Stimulated activated CD8-positive, alpha-beta memory T cell treated with anti-CD3 and anti-CD28 coated beads, Interleukin-4, amount 100 ng/mL, for 4 hours (primary cell): ENCODE measurements at places on chromosomes 2 and 18.

GRCh38 chr18:60812921-60813320 is 440.3 kb upstream of the MC4R start:
- no peak for DNase-seq

DNA sequence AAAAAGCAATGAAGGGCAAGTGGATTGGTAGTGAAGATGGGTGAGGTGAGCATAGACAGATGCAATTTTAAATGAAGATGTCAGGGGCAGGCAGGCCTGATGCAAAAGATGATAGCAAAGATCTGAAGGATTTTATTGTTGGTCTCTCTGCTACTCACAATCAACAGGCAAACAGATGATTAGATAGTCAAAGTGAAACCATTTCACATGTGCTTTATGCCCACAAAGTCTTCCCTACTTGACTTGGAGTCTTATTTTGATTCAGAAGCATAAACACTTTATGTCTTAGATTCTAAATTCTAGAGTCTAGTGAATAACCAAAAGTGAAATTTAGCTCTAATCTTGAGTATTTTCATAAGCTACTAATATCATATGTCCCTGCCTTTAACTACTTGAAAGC is 153.8 kb upstream of the HNRNPA3 start:
- no peak for DNase-seq

GRCh38 chr2:149329489-149330126 is 779 bp upstream of the LYPD6 start:
- DNase-seq: no peak

DNA sequence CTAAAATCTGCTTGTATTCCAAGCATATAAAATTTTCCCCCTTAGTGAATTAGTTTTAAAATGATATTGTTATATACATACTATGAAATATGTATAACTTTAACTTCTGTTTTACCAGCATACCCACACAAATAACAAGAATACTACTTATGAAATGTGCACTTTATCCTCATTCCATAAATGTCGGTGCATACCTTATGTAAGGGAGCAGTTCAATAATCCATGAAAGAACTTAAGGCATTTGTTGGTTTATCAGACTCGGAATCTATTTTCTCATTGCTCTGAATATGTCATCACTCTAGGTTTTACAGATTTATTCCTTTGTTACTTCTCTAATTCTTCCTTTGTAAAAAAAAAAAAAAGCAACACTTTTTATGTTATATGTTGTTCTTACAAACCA is 12.5 kb upstream of the MFF start:
- no peak for DNase-seq

DNA sequence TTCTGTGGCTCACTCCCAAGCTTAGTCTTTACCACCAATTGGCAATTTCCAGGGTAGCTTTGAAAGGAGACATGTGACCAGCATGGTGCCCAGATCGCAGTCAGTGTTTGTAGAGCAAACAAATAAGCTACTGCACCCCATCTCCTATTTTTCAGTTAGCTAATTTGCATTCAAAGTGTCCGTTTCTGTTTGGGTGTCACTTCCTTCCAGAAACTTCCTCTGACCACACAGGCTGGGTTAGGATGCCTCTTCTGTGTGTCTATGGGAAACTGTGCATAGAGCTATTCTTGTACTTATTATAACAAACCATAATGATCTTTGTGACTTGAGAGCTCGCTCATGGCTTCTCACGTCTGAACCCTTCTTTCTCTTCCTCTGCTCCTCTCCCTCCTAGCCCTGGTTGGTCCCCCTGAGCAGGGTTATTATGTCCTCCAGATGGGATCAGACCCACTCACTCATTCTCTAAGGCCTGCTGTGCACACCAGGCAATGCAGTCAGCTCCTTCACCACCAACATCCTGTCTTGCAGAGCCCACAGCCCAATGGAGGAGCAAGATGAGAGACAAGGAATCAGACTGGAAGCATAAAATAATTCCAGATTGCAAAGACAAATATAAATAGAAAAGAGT is 101.2 kb upstream of the ALK start:
- DNase-seq: no peak

DNA sequence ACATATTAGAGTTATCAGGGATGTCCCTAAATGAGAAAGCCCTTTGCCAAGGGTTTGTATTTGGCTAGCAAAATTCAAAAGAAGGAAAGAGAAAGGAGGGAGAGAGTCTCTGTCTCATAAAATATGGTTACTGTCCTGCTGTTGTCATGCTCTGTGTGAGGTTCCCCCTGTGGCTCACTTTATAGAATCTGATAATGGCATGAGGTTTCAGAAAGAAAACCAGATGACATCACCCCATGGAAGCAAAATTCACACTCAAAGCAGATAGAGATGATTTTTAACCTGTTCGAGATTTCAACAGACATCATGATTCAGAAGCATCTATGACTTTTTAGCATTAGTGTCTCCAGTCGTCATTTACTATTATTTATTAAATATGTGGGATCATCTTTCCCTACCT is 165.0 kb upstream of the SESTD1 start:
- DNase-seq: no peak

GRCh38 chr2:226893216-226893615 is 57.4 kb downstream of the RHBDD1 start:
- no peak for DNase-seq

- no peak for DNase-seq
Measured at GRCh38 chr2:8065191-8065590, 616.7 kb upstream of the ID2 start.

- DNase-seq: no peak
Measured at GRCh38 chr18:48754993-48755473, 195.7 kb downstream of the SMAD7 start.

DNA sequence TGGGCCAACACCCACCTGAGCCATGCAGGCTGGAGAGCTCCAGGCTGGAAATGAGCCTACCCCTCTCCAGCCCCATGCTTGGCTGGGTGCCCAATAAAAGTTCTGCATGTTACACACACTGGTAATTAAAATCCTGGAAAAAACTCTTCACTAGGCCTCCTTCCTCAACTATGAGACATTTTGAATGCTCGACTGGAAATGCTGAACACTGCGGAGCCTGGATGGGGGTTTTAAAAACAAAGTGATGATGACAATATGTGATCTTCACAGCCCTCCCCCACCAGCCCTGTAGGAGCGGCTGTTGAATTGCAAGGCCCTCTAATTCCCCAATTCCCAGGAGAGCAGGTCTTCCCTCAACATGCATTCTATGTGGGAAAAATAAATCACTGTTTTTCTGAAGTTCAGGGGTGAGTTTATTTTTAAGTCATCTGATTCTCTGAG is 179.2 kb downstream of the TTC32 start:
- no peak for DNase-seq

DNA sequence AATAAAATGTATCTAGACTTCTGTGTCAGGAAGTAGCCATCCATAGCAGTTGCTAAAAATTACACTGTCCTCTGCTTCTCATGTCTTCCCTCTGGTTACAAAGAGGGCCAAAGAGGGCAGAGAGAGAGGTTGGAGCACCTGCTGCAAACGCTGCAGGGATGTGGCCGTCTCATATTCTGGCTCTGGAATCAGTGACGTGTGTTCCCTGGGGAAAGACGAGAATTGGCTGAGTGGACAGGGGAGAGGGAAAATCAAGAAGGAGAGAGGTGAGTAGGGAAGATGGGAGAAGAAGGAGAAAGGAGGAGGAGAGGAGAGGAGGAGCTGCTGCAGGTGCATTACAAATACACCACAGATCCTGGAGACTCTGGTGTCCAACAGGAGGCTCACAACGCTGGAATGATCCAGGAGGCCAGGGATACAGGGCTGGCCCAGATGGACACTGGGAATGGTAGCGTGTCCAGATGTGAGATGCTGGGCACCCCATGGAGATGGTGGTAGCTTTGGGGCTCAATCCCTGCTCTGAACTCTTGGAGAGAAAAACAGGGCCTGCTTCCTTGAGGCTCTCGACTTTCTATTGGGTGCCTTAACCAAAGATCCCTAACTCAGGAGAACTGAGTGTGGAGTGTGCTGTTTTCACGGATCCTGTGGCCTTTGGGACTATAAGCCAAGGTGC is 118.4 kb upstream of the PXDN start:
- no peak for DNase-seq

- DNase-seq: no peak
Measured at GRCh38 chr2:78202986-78203670, 681.0 kb upstream of the LRRTM4 start.

DNA sequence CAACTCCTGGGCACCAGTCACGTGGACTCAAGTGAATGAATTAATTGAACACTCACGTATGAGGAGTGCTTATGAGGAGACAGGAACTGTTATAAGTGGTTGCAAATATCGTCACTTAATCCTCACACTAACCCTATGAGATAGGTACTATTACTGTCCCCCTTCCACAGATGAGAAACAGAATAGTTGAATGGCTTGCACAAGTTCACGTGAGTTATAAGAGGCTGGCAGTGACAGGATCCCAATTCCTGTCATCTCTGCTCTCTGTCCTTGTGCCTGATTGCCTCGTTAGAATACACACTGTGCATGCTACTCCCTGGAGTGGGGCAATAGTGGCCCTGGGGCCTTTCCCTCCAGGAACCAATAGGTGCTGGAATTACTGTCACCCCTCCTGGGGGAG is 253.5 kb downstream of the DYSF start:
- no peak for DNase-seq

DNA sequence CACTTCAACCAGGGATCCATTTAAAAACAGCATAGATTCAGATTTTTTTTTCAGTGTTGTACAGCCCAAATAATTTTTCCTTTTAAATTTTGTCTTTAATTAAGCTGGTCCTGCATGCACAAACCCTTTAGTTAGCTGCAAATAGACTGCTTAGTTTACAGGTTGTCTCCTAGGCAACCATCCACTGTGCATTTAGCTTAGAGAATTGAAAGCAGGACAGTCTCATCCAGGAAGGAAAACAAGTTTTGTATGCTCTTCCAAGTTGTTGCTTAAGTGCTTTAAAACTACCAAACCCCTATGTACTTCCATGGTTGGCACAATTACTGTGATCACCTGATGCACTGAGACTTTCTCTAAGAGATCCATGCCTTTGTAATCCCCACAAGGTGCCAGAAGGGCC is at the start of gene MAP3K19:
MAP3K19 (minus strand) TSS at position 148 of the 400 bp plus-strand sequence. CDS start 22,800 bp downstream, outside the sequence.
- DNase-seq: no peak

DNA sequence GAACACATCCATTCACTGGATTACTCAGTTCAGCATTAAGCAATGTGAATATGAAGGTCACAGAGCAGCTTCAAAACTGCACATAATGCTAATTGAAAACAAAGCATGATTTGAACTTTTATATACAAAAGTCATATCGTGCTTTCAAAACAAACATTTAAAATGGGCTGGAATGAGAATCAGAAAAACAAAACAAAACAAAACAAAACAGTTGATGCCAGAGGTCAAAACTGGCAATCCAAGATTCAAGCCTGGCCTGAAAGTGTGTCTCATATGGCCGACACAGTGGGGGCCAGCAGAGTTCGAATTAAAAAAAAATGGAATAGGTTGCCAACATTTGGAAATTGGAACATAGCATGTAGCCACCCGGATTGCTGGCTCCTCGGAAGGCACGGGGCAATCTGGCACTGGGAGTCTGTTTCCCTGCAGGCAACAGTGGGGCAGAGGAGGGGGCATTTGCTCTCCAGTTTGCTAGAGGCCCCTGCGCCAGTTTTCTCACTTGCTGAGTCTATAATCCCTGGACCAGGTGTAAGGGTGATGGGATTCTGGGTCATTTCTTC is 294.4 kb downstream of the ZNF521 start:
- DNase-seq: no peak

DNA sequence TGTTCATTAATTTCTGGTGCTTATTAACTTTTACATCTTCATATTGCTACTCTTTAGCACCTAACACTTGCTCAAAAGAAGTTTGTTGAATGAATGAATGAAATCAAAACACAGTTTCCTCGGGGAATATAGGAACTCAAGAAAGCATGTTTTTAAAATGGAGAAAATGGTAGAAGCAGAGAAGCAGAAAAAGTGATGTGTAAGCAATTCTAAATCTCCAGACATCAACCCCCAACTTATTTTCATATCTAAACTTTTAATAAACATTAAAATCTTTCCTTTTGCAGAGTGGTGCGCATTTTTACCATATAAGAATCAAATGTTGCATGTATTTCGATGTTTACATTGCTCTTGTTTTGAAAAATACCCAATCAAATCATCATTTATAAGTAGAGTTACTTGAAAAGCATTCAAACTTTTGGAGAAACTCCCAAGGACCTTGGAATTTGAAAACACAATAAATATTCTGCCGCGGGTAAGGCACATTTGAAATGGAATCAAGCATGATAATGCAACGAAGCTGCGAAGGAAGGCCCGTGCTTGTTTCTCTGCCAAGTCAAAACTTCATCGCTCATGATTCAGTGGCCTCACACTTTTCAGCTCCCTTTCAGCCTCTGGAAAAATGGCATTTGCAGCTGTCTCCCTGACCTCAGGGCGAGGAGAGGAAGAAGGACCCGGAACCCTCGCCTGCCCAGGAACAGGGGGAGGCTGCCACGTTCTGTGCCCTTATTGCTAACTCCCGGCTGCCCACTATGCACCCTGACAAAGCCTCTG is 26.7 kb upstream of the SMIM21 start:
- DNase-seq: no peak

DNA sequence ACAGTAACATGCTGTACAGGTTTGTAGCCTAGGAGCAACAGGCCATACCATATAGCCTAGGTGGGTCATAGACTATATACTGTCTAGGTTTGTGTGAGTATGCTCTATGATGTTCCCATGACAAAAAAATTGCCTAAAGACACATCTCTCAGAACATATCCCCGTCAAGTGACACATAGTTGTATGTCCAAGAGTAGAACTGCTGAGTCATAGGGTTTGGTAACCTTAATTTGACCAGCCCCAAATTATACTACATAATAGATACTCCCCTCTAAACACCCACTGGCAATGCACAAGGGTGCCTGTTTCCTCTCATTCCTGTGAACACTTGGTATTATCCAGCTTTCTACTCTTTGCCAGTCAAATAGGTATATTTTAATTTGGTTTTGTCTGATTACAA is 161.6 kb downstream of the LCLAT1 start:
- DNase-seq: no peak

GRCh38 chr2:129803032-129803431 is 176.4 kb upstream of the RAB6C start:
- DNase-seq: no peak

DNA sequence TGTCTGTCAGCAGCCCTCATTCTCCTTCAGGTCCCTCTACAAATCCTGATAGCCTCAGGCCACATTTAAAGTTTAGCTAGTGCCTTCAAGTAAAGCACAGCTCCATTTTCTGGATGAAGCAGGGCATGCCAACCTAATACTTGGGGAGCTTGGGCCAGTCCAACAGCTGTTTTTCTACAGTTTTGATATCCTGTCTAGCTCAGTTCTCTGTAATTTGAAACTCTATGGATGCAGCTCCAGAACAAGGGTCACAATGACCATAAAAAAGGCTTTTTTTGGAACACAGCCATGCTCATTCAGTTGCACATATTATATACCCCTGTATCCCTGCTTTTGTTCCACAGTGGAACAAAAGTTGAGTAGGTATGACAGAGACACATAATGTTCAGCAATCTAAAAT is 373.5 kb downstream of the SUCLG1 start:
- no peak for DNase-seq

GRCh38 chr2:149902081-149902480 is 314.5 kb upstream of the MMADHC start:
- no peak for DNase-seq

DNA sequence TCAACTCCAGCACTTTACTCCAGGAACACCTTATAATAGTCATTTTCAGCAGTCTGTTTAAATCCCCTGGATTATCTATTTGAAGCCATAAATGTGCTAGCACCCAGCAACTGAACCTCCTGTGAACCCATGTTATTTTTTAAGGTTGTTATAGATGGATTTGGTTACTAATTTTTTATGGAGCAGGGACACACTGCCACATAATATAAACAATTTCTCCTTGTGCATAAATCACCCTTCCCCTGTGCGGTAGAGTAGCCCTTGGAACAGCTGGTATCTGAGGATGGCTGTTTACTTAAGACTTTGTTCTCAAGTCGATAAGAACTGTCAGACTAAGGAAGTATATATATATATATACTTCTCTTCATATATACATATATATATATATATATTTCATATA is 367.4 kb downstream of the EPHA4 start:
- DNase-seq: no peak
